ENCODE measurements at places on chromosomes 6 and 20.

- peak; percentile 54 for DNase-seq
Observed at GRCh38 chr6:17870300-17871188, 116.9 kb downstream of the KIF13A start.

- no peak for DNase-seq
Observed at GRCh38 chr6:3079682-3080081, 11.4 kb downstream of the RIPK1 start.

GRCh38 chr6:93393554-93394074 lies 25.7 kb downstream of the EPHA7 start:
- DNase-seq, result no peak

DNA sequence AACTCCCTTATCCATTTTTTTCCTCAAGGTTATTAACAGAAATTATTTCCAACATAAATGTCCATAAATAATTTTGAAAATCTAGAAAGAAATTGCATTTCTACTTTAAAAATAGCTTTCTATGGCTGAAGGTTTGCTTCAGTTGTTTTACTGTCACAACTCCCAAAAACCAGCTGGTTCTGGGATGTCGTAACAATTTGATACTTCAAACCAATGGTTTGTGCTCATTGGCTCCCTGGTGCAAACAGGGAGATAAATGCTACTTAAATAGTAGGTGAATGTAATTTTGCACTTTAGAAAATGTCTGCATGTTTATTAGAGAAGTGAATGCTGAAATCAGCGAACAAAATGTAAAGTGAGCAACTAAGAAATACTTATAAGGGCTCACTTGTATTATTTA lies 31.1 kb downstream of the LAMA2 start:
- DNase-seq, result no peak

GRCh38 chr6:83696674-83697073 lies 12.2 kb downstream of the SNAP91 start:
- no peak for DNase-seq

DNA sequence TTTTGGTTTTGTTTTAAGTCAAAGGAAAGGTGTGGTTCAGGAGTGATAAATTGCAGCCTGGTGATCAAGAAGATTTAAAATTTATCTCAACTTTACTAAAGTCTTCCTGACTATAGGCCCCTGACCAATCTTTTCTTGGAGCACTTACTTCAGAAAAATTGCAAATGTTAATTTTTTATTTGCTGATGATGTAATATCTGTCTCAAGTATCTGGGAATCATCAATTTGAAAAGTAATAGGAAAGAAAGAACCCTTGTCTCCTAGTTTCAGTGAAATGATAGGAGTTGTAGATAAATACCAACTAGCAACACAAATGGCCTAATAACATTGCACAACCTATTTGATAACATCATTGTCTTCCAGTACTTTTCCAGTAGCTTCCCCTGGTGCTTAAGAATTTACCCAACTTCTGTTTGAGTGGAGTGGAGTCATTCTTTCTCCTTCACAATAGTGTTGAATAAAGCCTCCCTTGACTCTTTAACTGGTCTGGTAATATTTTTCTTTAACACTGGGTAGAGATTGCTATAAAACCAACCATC lies 648.3 kb upstream of the ADGRB3 start:
- DNase-seq, result no peak

DNA sequence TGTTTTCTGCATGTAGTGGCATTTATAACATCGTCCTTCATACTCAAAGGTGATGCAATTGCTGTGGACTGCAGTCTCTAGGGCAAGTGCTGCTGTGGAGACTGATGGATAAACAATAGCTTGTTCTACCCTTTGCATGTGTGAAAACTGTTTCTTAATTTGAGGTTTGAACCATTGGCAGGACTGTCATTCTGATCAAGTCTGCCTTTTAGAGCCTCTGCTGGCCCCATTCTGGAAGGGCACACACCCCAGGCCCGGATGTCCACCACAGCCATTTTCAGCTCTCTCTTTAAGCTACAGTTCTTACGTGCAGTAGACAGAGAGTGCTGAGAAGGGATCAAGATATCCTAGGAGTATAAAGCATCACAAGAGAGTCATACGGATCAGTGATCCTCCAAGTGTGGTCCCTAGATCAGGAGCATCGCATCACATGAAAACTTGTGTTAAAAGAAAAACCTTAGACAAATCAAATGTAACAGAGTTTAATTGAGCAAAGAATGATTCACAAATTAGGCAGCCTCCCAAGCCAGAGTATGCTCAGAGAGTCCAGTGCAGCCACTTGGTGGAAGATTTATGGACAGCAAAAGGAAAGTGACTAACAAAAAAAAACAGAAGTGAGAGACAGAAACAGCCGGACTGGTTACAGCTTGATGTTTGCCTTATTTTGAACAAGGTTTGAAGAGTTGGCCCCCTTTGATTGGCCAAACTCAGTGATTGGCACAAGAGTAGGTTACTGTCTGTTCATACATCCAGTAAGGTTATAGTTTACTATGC lies 52.0 kb downstream of the FRK start:
- DNase-seq, result no peak

- peak; percentile 86 for DNase-seq
Observed at GRCh38 chr20:1469925-1470571, 3.4 kb upstream of the NSFL1C start.

GRCh38 chr6:166167258-166167731 lies 356 bp downstream of the TBXT start:
- DNase-seq, result no peak

GRCh38 chr6:168098431-168098861 lies 19.4 kb upstream of the FRMD1 start:
- no peak for DNase-seq

- DNase-seq, result peak; percentile 6
Observed at GRCh38 chr6:83068616-83069015, 1.1 kb downstream of the DOP1A start.

- DNase-seq, result no peak
Observed at GRCh38 chr6:89986650-89987074, 92.4 kb downstream of the GJA10 start.

DNA sequence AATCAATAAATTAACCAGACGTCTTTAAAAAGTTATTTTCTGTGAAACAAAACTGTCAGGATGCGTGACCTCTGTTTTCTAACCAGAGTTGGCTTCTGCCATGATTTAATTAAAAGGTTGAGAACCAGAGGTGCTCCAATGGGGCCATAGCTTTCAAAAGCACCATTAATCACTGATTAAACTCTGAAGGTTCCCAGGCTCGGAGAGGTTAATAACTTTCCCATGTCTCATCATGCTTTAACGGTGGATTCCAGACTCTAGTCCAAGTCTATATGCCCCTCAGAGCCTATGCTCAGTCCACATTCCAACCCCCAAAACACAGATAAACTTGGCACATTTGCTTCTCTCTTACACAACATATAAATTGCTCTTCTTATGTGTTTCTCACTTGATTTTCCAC lies 95.5 kb downstream of the SNAP91 start:
- no peak for DNase-seq

GRCh38 chr6:41344876-41345275 lies 9.5 kb downstream of the NCR2 start:
- no peak for DNase-seq

GRCh38 chr20:37309936-37310590 lies 20.6 kb downstream of the MANBAL start:
- DNase-seq, result no peak

DNA sequence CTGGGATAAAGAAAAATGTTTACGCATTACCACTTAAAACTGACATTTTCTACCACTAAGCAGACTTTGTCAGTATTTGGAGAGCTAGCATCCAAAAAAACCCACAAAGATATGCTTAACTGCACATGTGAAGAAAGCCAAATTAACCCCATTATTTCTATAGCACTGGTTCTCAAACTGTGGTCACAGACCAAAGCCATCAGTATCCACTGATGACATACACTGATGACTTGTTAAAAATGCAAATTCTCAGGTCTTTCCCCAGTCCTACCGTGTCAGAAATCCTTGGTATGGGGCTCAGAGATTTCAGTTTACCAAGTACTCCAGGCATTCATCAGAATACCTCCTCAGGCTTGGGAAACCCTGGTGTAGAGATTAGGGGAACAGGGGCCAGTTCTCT lies 230.2 kb downstream of the PTPRK start:
- no peak for DNase-seq

DNA sequence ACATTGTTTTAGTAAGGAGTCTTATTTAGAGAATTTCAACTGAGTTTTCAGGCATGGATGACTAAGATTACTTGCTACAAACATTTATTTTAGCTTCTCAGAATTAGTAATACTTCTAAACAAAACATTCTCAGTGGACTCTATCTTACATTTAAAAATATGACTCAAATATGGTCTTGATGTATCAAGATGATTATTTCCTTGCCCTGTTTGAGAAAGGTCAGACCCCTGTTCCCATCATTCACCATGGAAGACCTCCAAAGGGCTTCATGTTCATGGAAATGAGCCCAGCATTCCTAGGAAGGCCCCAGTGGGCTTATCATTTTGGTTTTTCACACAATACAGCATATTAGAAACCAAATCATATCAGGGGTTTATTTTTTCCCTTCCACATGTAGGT lies 24.6 kb upstream of the TRPC4AP start:
- DNase-seq, result no peak

GRCh38 chr6:158036261-158036660 lies 54.6 kb downstream of the SYNJ2 start:
- no peak for DNase-seq

DNA sequence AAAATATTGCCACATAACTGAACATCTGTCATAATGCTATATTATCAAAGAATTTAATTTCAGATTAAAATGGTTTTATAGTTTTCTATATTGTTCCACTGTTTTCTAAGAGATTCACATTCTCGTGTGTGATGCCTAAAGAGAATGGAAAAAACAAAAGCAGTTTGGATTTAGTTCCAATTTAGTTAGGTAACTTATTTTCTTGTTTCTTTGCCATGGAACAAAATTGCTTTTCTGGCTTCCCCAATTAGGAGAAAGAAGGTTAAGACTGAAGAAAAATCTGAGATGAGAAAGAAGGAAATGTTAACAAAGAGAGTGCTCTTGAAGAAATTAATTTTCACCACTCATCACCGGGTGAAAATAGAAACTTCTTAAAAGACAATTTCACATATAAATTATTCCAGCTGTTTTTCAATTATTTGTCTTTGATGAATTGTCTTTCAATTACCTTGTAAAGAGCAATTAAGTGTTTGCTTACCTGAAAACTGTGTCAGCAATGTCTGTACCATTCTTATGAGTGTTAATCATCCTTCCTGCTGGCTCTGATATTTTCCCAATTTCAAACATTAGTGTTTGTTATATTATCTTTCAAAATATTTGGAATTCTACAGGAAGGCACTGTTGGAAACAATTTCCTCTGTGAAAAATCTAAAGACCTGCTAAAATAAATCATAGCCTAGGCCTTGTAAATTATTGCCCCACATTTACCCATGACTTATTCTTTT lies 19.5 kb downstream of the PHACTR2 start:
- DNase-seq, result no peak

GRCh38 chr20:41125530-41126457 lies 11.5 kb upstream of the PLCG1 start:
- DNase-seq, result no peak

GRCh38 chr20:15575255-15575654 lies 998.0 kb downstream of the KIF16B start:
- no peak for DNase-seq

DNA sequence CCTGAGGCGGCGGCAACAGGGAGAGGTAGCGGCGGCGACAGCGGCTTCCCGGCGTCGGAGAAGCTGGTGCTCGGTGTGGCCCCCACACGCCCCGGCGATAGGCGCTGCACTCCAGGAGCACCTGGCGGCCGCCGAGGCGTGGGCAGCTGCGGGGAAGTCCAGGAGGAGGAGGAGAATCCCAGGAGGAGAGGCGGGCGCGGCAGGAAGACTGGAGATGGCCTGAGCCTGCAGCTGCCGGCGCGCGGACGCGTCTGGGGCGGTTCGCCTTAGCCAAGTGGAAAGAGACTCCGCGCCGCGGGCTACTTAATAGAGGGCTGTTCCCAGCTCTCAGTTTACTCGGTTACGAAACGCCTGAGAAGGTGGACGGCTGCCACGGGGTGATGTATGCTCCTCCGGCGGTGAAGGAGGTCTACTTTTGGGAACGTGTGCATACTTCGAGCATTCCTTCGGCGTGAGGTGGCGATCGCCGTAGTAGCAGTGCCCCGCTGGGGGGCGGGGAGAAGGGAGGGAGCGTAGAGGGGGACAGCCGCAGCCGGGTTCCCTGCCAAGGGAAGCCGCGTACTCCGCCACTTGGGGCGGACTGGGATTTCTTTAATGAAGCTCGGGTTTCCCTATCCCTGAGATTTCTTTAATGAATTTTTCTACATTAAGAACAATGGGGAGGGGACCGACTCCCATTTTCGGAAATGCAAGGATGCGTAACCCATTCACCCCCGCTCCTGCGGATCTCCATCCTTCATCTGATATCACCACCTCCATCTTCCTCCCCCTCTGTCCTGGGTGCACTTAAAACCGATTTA lies at the start of gene COL12A1:
Gene COL12A1, minus strand, starts transcription at position 278 of the 800 bp plus-strand sequence. CDS start 3,261 bp downstream, outside the sequence.
- DNase-seq, result no peak

Data from hematopoietic multipotent progenitor cell treated with erythropoietin and hydrocortisone succinate and interleukin-3 and kit ligand, for 8 days (in vitro differentiated cells).